ENCODE measurements at places on chromosomes 3 and 15.
A peak's percentile ranks its signal among the peaks of the same experiment; 100 is the strongest.

- no peak for DNase-seq
Measured at GRCh38 chr3:86245360-86245759, 745.6 kb downstream of the VGLL3 start.

- DNase-seq = no peak
Measured at GRCh38 chr3:69665026-69665737, 74.1 kb upstream of the MITF start.

DNA sequence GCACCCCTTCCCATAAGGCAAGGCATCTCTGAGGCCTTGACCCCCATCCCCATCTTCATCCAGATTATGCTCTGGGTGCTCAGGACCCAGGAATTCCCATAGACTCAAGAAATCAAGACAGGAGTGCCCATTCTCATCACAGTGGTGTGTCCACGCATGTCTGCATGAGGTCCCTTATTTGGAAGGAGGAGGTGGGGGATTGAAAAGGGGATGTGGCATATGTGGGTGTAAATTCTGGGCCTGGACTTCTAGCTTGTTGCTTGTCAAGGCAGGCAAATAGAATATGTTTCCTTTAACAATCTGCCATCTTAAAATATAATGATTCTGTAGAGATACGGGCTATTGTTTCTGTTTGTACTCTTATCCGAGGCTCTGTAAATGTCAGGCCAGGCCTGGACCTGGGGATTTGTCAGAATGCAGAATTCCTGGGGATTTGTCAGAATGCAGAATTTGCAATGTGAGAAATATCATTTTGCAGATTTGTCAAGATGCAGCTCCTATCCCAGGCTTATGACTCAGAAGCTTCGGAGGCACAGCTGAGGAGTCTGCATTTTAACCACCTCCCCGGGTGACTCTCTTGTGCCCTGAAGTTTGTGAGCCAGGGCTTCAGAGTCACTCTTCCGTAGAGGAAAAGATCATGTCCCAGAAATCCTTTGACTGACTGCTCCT, 157.8 kb downstream of the SV2B start:
- DNase-seq = no peak

DNA sequence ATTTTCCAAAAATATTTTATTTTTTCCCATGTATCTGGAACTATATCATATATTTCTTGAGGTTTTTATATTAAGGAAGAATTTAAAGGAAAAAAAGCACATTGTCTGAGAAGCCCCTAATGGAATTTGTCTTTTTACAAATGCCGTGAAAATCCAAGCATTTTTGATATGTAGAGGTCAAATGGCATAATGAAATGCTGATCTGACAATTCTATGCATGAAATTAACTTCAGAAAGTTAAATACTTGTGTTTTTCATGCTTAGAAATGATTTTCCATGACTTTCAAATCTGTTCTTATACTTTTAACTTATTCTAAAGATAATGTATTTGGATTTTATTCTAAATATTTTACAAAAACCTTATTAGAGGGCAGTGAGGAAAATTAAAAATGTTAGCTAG, 119.2 kb downstream of the NR1I2 start:
- no peak for DNase-seq

DNA sequence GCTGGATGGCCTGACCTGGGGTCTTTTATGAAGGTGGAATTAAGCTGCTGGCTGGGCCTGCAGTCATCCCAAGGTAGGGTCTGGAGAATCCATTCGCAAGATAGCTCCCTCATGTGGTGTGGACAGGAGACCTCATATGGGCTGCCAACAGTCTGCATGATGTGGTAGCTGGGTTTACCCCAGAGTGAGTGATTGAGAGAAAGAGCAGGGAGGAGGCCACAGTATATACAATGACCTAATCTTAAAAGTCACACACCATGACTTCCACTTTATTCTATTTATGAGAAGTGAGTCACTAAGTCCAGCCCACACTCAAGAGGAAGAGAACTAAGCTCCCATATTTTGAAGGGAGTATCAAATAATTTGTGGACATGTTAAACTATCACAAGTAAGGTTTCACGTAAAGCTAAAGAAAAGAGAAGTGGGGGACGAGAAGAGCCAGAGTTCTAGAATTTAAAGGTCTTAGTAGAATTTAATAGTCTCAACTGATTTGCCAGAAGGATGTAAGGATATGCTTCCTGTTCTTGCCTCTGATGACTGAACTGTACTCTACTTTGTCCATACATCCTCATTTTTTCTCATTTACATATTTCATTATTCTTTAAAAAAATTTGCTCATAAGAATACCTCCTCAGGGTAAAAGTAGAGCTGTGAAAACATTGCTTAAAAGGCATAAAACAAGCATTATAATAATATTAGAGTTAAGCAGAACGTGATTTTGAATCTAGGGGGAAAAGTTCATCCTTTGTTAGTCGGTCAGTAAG, 184.4 kb downstream of the PEX5L start:
- no peak for DNase-seq

DNA sequence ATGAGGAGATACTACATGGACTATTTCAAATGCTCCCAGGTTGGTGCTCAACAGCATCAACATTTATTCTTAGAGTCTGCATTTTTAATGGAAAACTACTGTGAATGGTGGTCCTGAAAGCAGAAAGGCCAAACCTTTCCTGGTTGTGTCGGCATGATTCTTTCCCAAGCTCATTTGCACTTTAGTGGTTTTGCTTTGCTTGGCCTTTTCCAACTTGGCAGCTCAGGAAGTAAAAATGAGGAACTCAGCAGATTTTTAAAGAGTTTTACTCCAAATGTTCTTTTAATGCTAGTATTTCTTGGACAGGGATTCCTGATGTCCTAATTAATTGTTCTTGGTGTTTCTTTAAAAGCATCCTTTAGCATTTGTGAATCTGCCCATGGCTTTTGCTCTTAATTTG, 197.4 kb downstream of the SLC9A9 start:
- no peak for DNase-seq

- DNase-seq = no peak
Measured at GRCh38 chr3:146093896-146094295, 67.1 kb downstream of the PLOD2 start.

GRCh38 chr15:48507416-48508065, 138.0 kb downstream of the FBN1 start:
- peak; percentile 17 for DNase-seq

- DNase-seq = no peak
Measured at GRCh38 chr3:177058648-177059047, 138.6 kb downstream of the TBL1XR1 start.

DNA sequence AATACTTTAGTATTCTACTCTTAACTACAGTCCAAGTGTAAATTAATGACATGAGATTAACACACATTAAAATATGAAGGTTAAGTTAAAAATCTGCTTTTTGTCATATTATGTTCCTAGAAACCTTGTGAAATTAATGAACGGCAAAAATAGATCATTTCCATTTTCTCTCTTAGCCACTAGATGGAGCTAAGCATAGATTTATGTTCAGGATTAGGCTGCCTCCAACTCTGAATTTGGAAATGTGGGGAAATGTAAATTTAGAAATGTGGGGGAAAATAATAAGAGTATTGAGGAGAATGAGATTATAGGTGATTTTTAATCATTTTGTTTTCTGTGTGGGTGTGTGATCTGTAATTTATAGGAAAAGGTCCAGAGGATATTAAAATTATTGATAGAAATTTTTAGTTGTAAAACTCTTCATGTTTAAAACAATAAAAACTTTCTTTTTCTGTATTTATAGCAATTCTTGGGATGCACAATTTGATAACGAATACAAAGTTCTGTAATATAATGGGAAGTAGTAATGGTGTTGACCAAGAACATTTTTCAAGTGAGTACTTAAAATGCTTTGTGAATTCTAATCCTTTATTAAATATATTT, 59.2 kb downstream of the TMOD3 start:
- peak; percentile 33 for DNase-seq

DNA sequence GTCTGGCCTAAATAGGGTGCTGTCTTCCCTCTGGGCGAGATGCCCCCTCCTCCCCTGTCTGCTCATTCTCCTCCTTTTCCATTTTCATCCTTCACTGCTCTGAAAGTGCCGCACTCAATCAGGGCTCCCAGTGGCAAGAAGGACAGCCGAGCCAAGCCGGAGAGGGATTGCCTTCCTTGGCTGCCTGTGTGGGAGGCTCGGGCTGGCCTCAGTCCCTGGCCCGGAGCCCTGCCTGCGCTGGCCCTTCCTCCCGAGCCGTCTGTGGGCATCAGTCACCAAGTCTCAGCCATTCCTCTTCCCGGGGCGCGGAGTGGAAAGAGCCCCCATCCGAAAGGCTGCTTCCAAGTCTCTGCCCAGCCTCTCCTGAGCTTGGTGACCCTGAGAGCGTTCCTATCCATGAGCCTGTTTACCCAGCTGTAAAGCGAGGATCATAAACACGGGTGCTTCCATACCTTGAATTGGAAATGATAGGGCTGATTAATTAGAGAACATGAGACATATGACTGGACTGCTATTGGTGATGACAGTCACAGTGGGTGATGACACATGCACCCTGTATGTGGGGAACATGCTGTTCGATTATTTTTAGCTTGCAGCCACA, 59.1 kb upstream of the TLE3 start:
- no peak for DNase-seq

DNA sequence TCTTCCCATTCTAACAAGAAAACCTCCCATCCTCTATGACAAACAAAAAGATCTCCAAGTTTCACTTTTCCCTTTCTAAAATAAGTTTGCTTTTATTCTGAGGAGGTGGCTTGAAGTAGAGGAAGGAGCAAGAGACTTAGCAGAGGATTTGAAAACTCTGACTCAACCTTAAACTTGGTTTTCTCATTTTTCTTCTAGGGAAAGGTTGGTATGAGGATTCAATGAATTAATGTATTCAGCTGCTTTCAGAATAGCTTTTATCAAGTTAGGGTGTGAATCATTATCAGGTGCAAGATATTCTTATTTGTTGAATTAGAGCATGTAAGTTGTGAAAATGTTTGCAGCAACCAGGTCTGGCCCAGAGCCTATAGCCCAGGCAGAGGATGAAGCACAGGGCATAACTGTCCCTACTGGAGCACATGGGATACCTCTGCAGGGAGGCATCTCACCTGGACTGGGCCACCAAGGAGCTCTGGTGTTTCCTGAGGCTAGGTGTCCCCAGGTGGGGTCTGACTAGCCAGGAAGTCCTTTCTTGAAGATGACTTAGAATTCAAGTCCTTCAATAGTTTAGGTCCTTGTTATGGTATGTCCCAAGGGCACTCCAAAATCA, 42.3 kb downstream of the SATB1 start:
- DNase-seq = no peak

- no peak for DNase-seq
Measured at GRCh38 chr3:117928836-117929235, 1105.8 kb downstream of the IGSF11 start.

- no peak for DNase-seq
Measured at GRCh38 chr15:36406366-36406765, 173.1 kb upstream of the CDIN1 start.

- no peak for DNase-seq
Measured at GRCh38 chr3:28206479-28206878, 34.9 kb upstream of the CMC1 start.

DNA sequence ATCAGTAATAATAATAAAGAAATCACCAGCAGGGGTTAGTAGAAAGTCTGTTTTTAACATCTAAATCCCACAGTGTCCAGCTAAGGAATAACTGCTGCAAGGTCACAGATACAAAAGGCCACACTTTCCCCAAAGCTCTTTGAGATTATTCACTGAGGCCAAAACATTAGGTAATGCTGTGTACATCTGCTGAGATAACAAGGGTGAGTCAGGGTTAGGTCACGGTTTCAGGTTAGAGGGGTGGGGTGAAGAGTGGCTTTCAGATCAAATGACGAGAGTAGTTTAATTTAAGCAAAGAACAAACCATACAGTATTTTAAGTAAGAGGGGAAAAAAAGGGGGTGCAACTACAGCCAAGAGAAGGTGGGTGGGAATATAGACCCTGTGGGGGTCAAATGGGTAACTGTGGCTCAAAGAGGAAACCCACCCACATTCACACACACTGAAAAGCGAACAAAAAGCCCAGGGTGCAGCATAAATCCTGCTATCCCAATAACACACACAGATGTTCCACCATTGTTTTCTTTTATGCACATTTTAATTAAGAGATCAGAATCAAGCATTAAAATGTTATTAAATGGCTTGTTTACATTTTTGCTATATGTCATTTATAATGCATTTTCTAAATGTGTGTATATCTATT, 412.9 kb downstream of the TIGIT start:
- DNase-seq = no peak

DNA sequence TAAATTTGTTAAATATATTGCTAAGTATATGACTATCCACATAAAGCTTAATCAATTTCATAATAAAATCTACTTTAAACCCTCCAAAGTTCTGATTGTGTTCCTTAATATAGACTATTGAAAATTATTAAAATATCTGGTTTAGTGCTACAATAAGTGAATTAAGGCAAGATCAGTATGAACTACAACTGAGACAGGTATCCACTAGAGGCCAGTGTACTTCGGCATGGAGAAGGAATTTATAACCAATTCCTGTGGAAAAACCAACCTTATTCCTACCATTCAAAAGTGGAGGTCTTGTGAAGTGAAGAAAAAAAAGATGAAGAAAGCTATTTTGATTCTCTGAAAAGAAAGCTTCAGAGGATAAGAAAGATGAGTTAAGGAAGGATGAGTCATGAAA, 237.7 kb downstream of the SUCLG2 start:
- no peak for DNase-seq

- DNase-seq = no peak
Measured at GRCh38 chr3:180693656-180694055, 14.4 kb upstream of the CCDC39 start.

DNA sequence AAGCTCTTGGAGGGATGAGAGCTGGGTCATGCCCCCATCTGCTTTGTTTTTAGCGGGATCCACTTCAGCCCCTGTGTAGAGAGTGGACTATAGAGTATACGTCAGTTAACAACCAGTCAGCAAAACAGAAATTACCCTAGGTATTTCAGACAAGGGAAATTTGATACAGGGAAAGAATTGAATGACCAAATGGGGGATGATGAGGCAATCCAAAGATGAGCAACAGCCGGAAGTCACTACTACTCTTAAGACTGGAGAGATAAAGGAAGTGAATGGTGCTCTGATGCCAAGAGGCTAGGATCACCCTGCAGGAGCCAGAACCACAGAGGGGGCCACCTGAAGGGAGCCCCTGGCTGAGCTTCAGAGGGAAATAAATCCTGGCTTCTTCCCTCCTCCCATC, 1.7 kb upstream of the GPR62 start:
- DNase-seq = no peak

- no peak for DNase-seq
Measured at GRCh38 chr15:29319823-29320222, 50.2 kb upstream of the NSMCE3 start.

DNA sequence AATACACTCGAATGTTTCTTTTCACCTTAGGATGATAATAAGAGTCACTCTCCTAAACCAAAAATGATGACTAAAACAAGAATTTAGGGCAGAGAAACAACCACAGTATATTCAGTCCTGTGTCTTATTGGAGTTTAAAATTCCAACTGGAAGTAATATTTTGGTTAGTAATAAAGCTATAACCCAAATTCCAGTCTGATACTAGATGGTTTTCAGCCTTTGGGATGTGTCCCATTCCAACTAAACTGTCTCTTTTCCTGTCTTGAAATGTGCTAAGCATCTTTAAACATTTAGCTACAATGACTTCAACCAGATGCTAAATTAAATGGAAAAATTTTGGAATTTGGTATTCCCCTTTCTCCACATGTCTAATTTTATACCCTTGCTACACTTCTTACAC, 510.0 kb downstream of the ROBO1 start:
- no peak for DNase-seq
